NCI-H1048 (cell line): ENCODE measurements at places on chromosomes 13 and 19.

GRCh38 chr13:44196196-44196751 is 177.3 kb upstream of the SERP2 start:
- DNase-seq = no peak

GRCh38 chr19:31254180-31254551 is 95.1 kb downstream of the TSHZ3 start:
- DNase-seq = no peak

DNA sequence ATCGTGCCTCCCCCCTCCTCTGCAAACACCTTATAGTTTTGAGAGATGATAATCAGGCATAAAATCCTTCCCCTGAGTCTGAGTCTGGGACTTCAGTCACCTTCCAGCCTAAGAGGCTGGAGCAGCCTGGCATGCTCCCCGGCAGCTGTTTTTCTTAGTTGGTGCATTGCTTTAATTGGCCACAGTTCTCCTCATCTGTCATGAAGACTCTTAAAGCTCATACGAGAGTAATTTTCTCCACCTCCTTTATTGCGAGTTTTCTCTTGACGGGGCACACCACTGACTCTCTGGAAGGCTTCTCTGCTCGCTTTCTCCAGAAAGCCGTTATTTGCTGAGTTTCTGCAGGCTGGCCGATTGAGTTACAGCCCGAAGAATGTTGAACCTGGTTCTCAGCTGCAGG is 310.5 kb downstream of the ATP8A2 start:
- DNase-seq = no peak

GRCh38 chr19:14804765-14805164 is 26.4 kb upstream of the ADGRE2 start:
- no peak for DNase-seq

- DNase-seq = no peak
Observed at GRCh38 chr19:3769494-3769893, 2.5 kb downstream of the RAX2 start.

GRCh38 chr19:40035996-40036395 is 20.0 kb downstream of the ZNF780B start:
- no peak for DNase-seq

DNA sequence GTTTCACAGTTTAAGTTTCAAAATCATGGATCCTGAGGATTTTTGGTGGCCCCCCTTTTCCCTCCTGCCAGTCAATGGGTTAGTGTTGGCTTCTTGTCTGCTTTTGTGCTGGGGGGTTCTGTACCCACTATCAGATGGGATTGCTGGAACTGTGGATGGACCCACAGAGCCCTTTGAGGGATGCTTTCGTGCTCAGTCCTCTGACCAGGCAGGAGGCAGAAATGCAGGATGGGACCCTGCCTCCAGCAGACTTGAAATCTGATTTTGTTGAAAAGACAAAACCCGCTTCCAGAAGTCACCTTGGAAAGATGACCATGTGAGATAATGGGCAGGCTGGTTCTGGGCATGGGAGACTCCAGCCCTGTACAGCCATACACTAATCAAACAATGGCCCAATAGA is 408.9 kb downstream of the ZNF536 start:
- DNase-seq = no peak

- DNase-seq = no peak
Observed at GRCh38 chr13:74306496-74306895, 172.3 kb upstream of the KLF12 start.
